ENCODE measurements at places on chromosomes 2 and 18.

- no peak for DNase-seq
These were observed 87.8 kb upstream of the EML6 start for GRCh38 chr2:54635554-54636152.

DNA sequence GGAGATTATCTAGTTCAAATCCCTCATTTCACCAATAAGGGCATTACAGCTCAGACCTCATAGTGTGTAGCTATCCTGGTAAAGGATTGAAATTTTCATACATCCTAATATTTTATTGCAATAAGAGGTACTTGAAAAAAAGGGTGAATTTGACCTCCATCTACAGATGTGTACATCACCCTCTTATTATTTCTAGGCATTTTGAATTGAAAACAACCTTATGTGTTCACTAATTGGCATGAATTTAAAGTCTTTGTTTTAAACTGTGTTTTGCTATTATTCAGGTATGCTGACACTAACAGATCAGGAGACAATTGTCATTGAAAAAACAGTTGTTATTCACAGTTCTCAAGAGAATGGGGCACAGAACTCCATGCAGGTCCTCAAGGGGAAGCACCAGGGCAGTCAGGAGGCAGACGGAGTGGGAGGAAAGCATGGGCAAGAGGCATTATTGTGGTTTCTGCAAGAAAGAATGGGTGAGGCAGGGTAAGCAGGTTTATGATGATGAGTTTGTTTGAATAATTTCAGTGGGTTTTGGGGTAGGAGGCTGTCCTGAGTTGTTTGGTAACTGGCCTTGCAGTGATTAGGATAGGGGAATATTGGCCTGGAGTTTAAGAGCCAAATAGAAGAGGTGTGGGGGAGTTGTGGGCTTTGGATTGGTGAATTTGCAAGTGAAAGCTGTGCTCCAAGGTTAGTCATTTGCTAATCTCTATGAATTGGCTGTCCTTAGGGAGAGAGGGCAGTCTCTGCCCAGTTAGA, 194.6 kb downstream of the GPD2 start:
- DNase-seq = no peak

DNA sequence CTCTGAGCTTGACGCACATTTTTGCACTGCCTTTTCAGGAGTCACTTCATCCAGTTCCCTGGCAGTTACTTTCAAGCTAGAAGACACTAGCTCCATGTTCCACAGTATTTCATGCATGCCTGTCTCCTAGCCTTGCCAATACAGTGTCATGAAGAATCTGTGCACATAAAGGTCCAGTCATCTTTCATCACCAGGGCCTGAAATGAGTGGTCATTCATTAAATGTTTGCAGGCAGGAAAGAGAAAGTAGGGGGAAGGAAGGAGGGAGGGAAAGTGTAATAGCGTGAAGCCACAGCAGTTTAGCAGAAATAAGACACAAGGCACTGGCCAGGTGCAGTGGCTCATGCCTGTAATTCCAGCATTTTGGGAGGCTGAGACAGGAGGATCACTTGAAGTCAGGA, 92.4 kb upstream of the COPS8 start:
- DNase-seq = no peak

GRCh38 chr2:53208815-53209214, 558.8 kb upstream of the CHAC2 start:
- no peak for DNase-seq

- no peak for DNase-seq
These were observed 78.2 kb downstream of the EHBP1 start for GRCh38 chr2:62783679-62784078.

DNA sequence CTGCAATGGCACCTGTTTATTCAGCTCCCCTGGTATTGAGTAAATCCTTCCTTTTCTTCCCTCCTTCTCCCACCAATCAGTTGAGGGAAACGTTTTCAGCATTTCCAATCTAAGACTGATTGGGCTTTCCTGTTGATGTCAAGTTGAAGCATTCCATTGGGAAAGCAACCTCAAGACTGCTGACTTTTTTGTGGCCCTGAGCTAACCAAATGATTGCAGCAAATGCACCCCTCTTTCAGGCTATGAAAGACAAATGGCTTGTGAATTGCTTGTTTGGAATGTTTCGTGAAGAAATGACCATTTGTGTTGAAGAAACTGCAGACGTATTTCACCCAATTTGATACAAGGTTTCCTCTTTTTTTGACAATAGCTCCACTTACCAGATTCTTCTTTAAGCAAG, 303.5 kb downstream of the EPHA4 start:
- DNase-seq = no peak

Measured in stimulated activated CD8-positive, alpha-beta memory T cell treated with anti-CD3 and anti-CD28 coated beads, Interleukin-7, amount 100 ng/mL, for 24 hours (primary cell).